ENCODE measurements at places on chromosomes 3 and 15.

DNA sequence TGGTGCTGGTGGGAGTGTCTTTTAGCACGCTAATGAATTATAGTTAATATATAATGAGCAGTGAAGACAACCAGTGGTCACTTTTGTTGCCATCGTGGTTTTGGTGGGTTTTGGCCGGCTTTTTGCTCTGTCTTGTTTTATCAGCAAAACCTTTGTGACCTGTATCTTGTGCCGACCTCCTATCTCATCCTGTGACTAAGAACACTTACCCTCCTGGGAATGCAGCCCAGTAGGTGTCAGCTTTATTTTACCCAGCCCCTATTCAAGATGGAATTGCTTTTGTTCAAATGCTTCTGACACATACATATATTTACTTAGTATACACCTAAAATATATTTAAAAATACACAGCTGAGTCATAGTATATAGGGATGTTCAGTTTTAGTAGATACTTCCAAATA lies 770.3 kb downstream of the PDCD6IP start:
- DNase-seq, result no peak

- DNase-seq, result no peak
Observed at GRCh38 chr3:184727357-184728009, 15.6 kb upstream of the MAGEF1 start.

DNA sequence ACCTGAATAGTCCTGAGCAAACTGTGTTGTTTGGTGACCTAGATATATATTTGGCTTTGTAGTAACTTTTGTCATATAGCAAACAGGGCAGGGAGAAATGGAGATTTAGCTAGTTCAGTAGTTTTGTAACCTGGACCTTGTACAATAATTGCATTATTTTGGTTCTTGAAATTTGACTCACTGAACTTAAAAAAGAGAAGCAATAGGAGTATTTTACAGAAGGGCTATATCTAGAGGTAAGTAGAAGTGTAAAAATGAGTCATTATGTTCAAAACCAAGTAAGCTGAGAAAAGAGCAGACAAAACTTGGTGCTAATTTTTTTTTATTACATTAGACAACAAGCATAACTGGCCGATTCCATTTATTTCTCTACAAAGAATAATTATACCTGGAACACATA lies 505.4 kb downstream of the ZIC1 start:
- DNase-seq, result no peak

DNA sequence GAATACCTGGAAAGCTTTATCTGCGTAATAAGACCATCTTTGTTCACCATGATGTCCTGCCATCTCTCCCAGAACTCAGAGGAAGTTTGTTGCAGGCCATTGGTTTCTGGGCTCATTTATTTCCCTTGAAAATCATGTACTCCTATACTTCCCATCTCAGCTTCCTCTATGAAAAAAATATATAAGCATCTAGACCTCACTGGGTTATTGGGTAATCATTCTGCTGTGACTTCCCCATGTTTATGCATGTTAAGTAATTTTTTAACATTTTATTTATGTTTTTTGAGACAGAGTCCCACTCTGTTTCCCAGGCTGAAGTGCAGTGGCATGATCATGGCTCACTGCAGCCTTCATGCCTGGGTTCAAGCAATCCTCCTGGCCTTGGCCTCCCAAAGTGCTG lies 184.5 kb downstream of the ZPLD1 start:
- no peak for DNase-seq

GRCh38 chr15:95304947-95305400 lies 1025.5 kb upstream of the NR2F2 start:
- no peak for DNase-seq

- no peak for DNase-seq
Observed at GRCh38 chr15:77235566-77235965, 164.7 kb upstream of the TSPAN3 start.

- no peak for DNase-seq
Observed at GRCh38 chr15:66670762-66671580, 31.1 kb upstream of the SMAD6 start.

- DNase-seq, result peak; percentile 18
Observed at GRCh38 chr3:122942937-122943827, 84.4 kb downstream of the SEMA5B start.
